ENCODE measurements at places on chromosomes 3 and 15. TPM values are rescaled to one million over a fixed set of nuclear protein-coding genes. Genes with fewer than 3 reads are reported as not detected.
A peak's percentile ranks its signal among the peaks of the same experiment; 100 is the strongest.

PIF1 gene
- not detected for total RNA-seq

- no peak for DNase-seq
These were observed 64.4 kb upstream of the IGF1R start for GRCh38 chr15:98583771-98584430.

CD86 gene
- 2.9 TPM for total RNA-seq

- no peak for DNase-seq
These were observed 278.6 kb downstream of the ZNF621 start for GRCh38 chr3:40803311-40803710.

GRCh38 chr3:14721126-14721864 is 46.4 kb downstream of the C3orf20 start:
- no peak for DNase-seq

DNA sequence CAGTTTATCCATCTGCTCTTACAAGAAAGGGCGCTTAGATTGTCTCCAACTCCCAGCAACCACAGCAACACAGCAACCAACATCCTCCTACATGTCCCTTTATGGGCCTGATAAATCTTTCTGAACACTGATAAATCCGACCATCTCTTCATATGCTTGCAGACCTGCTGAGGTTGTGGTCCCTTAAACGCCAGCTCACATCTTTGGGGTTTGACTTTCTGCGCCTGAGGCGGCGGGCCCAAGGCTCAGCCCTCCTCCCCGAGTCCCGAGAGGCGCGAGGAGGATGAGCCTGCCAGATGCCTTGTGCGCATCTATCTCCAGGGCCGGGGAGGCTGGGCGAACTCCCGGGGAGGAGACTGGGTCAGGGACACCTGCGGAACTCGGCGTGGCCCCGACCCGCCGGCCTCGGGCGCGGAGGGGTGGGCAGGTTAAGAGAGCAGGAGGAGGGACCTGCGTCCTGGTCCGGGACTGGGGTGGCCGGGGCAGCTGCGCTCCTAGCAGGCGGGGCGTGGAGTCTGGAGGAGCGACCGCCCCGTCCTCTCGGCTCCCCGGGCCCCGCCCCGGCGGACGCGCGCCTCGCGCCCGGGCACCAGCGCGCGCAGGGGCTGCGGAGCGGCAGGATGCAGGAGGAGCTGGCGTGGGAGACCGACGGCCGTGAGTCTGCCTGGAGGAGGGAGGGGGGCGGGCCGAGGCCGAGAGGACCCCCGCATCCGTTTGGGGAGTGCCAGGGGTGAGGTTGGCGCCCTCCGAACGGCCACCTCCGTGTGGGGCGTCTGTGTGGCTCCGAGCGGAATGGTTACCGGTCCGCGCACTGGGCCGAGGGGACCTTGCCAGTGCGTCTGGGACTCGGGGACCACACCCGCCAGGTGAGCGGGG is at the start of gene ANKDD1A:
Gene ANKDD1A, plus strand, starts transcription at position 592 of the 876 bp plus-strand sequence. Its CDS starts 29 bp downstream, at position 621.
- peak; percentile 74 for DNase-seq

- no peak for DNase-seq
These were observed 162.3 kb upstream of the TMC3 start for GRCh38 chr15:81536356-81536755.

- DNase-seq: no peak
These were observed 299.6 kb downstream of the UNC13C start for GRCh38 chr15:54277834-54278233.

DNA sequence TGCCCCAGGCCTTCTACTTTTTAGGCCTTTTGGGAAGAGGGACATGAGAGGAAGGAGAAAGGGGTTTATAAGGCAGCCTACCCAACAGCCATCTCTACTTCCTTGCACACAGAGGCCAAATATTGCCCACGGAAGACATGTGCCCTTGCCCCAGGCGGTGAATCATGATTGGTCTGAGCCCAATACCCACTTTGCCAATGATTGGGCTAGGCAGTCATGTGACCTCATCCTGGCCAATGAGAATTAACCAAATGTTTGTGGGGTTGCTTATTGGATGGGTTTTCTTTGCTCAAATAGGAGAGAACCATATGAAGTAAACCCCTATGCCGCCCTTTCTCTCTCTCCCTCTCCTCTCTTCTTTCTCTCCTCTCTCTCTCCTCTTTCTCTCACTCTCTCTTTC is 42.2 kb upstream of the ATP1B3 start:
- DNase-seq: no peak

CCR2 gene
- total RNA-seq: 7.9 TPM

RYR3 gene
- total RNA-seq: 0.66 TPM

DNA sequence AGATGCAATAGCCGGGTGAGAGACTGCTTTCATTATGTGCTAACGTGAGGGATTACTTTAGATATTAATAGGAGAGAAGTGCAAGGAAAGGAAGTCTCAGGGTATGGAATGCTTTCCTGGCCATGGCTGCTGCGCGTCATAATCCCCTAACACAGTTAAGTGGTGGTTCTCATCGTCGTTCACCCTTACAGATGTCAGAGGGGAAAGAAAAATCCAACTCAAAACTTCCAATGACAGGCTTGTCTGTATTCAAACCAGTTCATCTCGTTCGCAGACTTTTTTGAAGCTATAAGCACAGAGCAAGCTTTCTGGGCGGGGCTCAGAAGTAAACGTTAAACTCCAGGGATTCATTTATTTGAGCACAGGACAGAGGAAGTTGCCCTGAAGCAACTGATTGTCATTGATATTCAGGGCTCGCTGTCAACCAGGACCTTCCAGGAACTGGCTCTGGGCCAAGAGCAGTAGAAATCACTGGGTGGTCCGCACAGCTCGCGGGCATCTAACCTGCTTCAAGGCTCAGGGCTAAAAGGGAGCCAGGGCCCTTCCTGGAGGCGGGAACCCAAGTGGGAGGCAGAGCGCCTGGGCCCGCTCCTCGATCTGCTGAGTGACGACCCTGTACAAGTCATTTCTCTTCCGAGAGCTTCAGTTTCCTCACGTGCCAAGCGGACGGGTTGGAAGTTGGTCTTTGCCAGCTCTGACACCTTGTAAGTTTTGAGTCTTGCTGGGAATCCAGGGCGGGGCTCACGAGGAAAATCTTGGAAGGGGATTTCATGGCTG is 1.1 kb upstream of the LPP start:
- peak; percentile 52 for DNase-seq

- DNase-seq: no peak
These were observed 37.5 kb downstream of the EHD4 start for GRCh38 chr15:41934843-41935242.

- no peak for DNase-seq
These were observed 223.2 kb downstream of the MBNL1 start for GRCh38 chr3:152491922-152492321.

Data from body of pancreas (tissue), 4 donors.